ENCODE measurements at places on chromosomes 5 and 9.

DNA sequence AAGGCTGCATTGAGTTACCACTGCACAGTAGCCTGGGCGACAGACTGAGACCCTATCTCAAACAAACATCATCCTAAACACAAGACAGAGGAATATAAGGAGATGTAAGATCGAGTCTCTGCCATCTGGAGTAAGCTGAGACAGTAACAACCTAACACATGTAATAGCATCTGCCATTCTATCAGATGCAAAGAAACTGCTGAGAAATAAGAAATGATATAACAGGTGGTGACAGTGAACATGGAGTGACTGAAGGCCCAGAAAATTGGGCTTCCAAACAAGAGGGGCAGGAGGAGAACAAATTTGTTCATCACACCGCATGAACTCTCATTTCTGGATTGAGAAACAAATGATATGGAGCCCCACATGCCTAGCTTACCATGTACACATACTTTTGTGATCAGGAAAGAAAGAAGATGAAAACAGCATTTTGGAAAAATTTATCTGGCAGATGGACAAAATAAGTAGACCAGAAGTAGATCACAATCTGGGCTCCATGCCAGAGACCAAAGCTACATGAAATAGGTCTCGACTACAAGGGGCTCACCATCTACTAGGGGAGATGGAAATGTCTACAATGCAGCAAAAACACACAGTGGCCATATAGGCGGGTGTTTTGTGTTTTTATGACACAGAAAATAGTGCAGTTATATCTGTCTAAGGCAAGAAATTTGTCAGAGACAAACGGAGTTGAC is 45.5 kb downstream of the ECPAS start:
- no peak for DNase-seq

GRCh38 chr9:1042466-1042865 is 7.7 kb upstream of the DMRT2 start:
- no peak for DNase-seq

DNA sequence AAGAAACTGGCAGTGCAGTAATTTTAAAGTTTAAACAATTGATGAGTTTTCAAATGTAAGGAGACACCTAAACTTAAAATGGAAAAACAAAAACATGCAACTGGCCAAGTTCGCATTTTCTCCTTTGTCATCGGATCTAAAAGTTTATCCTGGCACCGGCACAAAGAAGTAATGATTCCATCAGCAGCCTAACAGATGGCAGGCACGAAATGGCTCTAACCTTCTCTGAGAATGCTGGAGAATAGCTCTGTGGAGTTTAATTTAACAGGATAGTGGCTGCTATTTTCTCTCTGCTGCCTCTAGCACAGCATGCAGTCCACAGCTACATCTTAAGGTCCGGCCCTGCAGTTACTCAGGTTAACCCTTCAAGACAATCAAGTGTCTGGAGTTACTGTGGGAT is 82.2 kb downstream of the PRELID2 start:
- no peak for DNase-seq

- DNase-seq, result no peak
Observed at GRCh38 chr9:93896093-93896492, 59.1 kb downstream of the BARX1 start.

- no peak for DNase-seq
Observed at GRCh38 chr5:60820593-60821487, 23.2 kb downstream of the ELOVL7 start.

DNA sequence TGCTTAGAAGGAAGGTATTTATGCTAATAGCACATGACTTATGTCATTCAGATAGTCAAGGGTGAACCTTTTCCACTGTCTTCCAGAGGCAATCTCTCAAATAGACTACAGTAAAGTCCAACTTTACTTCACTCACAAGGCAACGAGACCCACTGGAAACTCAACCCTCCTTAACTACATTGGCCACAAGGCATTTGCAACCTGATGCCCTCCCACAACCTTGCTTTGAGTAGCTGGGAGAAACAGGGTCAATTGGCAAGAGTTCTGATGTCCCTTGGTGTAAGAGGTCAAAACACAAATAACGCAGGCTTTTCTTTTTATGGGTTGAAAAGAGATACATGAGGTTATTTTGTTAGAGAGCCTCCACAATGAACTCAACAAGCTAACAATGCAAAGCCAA is 6.1 kb downstream of the GAS1 start:
- DNase-seq, result no peak

DNA sequence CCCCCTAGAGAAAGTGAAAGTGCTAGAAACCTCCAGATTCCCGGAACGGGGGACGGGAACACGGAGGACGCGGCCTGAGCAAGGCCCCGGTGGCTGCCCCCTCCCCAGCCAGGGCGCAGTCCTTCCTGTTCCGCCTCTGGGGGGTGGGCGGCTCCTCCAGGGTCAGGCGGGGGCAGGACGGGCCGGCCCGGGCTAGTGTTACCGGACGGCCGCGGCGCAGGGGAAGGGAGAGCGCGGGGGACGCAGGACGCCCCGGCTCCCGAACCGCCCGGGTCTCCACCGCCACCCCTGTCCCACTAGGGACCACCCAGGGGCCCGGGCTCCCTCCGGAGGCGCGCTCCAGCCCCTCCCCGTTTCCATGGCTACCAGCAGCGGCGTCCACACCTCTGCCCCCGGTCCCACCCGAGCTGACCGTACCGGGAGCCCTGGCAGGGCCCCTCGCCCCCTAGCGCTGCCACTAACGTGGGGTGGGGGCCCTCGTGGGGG is 579 bp downstream of the SLC12A7 start:
- DNase-seq, result no peak

- no peak for DNase-seq
Observed at GRCh38 chr9:68925175-68925574, 88.7 kb downstream of the PRKACG start.

GRCh38 chr5:126000507-126000906 is 422.7 kb upstream of the GRAMD2B start:
- DNase-seq, result no peak

GRCh38 chr9:29060041-29060440 is 1486.8 kb upstream of the C9orf72 start:
- no peak for DNase-seq

- no peak for DNase-seq
Observed at GRCh38 chr5:29085142-29085541, 2046.8 kb upstream of the CDH9 start.

- DNase-seq, result no peak
Observed at GRCh38 chr5:158880483-158881001, 219.2 kb downstream of the EBF1 start.

DNA sequence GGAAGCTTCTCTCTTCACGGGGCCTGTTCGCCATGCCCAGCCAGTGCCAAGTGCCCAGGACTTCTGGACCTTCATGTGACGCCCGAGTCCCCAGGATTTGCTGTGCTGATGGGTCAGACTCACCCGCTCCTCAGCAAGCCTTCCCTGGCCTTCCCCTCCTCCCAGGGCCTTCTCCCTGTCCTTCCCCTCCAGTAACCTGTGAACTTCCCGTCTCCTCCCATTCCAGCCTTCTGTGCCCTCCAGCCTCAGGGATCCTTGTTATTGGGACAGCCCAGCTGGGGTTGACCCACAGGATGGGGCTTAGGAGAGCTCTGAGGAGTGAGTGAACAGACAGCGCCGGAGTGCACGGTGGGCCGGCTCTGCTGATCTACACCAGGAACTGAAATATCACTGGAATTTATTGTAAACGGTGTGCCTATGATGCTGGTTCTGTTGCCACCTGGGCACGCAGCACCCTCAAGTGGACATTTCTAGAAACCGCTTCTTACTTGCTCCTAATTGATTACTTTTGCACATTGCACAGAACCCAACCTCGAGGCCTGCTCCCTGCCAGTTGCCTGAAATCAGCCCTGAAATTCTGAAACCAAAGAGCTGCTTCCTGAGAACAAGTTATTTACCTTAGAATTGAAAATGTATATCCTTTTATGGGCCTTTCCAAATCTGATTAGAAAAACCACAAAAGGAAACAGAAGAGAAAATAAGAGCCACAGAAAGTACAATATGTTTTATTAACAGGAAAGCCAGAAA is 1.5 kb downstream of the SPAAR start:
- DNase-seq, result no peak

DNA sequence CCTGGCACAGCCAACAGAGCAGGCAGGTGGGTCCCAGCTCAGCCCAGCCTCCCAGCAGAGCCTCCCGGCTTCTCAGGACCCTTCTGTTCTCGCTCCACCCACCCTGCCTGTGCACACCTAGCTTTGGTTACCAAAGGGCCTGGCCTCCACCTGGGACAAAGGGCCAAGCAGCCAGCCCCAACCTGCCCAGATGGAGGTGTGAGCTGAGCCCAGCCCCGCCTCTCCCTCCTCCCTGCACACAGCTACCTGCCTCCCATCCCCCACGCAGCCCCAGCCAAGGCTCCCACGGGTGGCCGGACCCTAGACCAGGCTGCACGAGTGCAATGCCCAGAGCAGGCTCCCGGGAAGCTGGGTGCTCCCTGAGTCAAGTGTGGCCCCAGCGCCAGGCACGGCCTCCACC is 5.6 kb downstream of the TPRN start:
- no peak for DNase-seq

DNA sequence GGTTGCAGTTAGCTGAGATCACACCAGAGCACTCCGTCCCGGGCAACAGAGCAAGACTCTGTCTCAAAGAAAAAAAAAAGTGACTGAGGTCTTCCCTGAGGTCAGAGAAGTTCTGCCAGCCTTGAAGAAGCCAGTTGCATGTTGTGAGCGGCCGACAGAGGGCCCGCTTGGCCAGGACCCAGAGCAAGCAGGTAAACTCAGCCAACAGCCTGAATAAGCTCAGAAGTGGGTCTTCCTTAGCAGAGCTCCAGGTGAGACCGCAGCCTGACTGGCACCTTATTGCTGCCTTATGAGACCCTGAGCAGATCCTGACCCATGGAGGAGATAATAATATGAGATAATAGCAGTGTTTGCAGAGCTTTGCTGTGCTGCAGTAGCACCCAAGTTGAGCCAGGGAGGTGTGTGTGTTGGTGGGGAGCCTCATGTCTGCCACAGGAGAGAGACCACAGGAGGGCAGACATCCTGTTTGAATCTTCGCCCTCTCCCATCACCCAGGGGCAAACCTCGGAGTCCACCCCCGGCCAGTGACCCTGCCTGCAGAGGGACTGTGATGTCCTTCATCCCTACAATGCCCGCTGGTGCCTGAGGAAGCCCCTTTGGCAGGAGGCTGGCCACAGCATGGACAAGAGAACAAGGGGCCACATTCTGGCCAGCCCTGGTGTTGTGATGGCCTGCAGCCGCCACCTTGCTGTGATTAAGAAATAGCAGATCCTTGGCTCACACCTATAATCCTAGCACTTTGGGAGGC is 10.8 kb upstream of the BARX1 start:
- no peak for DNase-seq

- no peak for DNase-seq
Observed at GRCh38 chr5:150085191-150085912, 1.0 kb downstream of the CSF1R start.

DNA sequence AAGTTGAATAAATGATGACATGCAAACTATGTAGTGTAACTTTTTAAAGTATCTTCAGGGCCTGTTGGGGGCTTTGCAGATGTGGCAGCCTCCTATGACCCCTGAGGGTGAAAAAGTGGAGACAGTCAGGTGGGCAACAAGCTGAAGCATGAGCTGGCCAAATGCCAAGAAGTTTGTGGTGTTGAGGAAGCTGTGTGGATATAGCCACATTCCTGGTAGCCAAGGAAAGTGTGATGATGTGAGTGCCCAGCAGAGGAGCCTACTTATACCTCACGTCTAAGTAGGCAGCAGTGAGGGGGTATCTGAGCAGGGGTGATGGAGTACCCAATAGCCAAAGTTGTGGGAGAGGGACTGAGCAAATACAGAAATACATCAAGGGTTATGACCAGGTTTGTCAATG is 621.2 kb upstream of the CDH6 start:
- DNase-seq, result no peak

DNA sequence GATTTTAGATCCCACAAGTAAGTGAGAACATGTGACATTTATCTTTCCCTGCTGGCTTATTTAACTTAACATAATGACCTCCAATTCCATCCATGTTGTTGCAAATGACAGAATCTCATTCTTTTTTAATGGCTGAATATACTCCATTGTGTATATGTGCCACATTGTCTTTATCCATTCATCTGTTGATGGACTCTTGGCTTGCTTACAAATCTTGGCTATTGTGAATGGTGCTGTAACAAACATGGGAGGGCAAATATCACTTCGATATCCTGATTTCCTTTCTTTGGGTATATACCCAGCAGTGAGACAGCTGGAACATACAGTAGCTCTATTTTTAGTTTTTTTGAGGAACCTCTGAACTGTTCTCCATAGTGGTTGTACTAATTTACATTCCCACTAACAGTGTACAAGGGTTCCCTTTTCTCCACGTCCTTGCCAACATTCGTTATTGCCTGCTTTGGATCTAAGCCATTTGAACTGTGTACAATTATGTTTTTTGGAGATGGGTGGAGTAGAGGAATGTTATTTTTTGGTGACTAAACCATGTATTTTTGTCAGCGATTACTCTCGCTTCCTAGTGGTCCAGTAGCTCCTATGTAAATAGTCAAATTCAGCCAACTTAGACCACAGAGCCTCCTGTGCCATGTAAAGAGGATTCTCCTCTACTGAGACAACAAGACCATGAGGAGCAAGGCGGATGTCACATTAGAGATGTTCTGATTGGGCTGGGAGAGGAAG is 60.6 kb downstream of the TNFSF15 start:
- no peak for DNase-seq

DNA sequence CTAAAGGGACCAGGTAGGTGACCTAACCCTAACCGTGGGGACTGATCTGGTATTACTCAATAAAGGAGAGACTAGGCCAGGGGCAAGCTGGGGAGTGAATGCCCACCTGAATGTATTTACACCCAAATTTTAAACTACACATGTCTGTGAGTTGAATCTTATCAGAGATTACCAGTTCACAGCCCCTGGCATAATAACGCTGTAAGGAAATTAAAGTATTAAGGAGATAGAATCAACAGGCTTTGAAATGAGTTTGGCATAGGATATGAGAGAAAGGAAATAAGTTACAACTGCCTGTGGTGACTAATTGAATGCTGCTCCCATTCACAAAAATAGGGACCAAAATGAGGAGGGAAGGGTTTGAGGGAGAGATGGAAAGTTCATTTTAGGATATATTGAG is 593.3 kb downstream of the CSNK1G3 start:
- DNase-seq, result no peak

DNA sequence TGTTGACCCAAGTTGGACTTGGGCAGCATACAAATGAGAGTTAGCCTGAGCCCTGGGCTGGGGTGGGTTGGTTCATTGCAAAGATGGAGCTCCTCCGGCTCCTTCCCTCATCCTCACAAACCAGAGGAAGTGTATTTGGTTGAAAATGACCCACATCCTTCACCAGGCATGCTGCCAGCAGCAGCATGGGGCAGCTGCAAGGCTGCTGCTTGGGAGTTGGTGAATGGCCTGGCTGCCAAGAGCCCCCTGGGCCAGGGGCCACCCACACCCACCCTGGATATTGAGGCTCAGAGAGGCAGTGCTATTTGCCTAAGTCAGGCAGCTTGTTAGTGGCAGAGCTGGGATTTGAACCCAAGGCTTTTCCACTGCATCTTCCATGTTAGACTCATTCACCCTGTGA is 29.5 kb downstream of the PPARGC1B start:
- no peak for DNase-seq

DNA sequence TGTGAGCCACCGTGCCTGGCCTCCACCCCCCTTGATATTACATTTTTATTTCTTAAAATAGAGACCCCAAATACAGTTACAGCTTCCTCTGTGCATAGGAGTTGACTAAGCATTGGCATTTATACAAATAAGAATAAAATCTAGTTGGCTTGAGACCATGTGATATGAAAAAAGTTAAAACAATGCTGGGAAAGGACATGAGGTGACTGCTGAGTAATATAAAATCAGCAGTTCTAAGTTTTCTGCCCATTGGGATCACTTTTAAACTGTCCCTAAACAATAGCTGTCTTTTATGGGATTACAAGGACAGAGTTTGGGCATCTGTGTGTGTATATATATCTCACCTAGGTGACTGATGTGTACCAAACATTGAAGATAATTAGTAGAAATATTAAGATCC is 96.6 kb downstream of the UBE2R2 start:
- DNase-seq, result no peak

- no peak for DNase-seq
Observed at GRCh38 chr5:154097031-154097430, 58.3 kb downstream of the MFAP3 start.
